Fibroblast of the aortic adventitia (primary cell): ENCODE measurements at places on chromosomes 12 and 14. TPM values are rescaled to one million over a fixed set of nuclear protein-coding genes. Genes with fewer than 3 reads are reported as not detected.
A peak's percentile ranks its signal among the peaks of the same experiment; 100 is the strongest.

GRCh38 chr12:31482816-31483215 is 108.1 kb downstream of the DENND5B start:
- peak; percentile 59 for DNase-seq

DNA sequence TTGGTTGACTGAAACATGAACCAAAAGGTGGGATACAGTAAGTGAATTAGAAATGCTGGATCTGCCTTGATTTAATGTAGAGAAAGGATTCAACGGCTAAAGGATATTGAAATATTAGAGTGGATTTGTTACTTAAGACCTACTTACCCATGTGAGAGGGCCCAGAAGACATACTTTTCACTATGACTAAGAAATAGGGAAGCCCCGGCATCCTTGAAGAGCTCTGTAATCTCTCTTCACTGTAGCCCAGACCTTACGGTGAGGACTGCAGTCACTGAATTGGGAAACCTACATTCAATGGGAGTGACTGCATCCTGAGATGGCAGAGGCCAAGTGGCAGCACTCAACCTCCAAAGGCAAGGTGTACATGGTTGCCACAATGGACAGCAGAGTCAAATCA is 52.5 kb downstream of the KANSL2 start:
- DNase-seq, result no peak

DNA sequence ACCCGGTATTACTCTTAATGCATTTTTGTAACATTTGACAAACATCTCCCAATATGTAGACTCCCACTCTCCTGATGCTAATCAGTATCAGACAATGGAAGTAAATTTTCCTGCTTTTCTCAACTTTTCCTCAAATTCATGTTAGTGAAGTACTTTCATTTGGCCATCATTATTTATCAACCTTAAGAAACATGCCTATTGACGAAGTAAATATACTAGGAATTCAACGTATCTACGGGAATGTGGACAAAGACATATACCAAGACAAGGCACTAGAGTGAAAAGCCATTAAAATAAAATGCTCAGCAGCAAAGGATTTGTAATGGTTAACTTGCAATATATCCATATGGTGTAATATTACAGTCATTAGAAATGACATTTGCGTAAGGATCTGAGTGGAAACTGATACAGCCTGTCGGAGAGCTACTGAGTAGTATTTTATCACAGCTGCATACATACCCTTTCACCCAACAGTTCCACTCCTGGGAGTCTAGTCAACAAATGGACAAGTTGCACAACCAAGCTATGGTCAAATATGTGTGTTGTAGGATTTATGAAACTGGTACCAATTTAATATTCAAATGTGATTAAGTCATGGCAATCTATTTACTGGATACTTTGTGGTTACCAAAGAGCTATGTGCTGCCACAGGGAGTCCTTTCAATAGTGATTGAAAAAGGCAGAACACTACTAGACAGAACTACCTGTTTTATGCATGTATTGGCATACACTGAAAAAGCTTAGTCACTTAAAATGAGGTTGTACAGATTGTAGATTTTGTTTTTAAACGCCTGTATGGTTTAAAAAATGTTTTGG is 26.5 kb downstream of the NUDT4 start:
- no peak for DNase-seq

DNA sequence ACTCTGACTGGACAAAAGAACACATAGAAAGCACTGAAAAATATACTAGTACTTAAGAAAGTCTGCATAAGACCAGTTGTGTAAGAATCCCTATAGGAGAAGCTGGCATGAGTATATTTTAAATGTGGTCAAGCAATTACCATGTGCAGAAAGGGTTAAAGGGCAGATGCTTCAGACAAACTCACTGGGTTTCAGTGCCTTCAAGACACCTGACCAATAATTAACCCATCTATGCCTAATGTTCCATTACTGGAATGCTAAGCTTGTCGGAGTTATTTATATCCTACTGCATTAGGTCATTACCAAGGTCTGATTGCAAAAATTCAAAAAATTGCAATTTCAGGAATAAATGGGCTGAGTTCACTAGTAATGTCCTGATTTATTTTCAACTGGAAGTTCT is 41.3 kb downstream of the HNRNPC start:
- no peak for DNase-seq

- DNase-seq, result no peak
Measured at GRCh38 chr12:107523775-107524535, 161.6 kb upstream of the PWP1 start.

DNA sequence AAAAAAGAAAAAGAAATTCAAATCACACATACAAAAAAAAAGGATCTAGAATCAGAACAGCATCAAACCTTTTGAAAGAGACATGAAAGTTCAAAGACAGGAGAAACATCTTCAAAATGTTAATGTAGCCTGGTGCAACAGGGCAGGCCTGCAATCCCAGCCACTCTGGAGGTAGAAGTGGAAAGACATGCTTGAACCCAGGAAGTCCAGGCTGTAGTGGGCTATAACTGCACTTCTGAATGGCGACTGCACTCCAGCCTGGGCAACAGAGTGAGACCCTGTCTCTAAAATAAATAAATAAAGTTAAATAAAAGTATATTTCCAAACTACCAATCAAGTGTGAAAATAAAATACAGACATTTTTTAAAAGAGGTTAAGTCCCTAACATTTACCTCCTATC is 18.7 kb upstream of the AP4S1 start:
- DNase-seq, result no peak

DNA sequence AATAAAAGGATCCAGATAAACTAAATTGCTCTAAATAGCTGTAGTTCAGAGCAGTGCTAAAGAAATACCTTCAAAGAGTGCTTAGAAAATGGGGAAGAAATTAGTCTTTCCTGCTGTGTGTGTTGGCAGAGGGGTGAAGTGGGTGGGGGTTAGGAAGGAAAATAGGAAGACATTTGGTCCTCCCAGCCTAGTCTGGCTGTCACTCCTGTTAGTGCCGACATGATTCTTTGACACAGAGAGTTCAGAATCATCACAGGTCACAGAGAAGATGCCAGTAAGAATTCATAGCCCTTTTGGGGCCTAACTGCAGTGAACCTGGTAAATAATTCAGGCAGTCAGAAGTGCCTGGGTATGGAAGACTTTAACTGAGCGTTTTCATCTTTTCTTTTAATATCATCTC is 74.8 kb downstream of the FLRT2 start:
- no peak for DNase-seq

DNA sequence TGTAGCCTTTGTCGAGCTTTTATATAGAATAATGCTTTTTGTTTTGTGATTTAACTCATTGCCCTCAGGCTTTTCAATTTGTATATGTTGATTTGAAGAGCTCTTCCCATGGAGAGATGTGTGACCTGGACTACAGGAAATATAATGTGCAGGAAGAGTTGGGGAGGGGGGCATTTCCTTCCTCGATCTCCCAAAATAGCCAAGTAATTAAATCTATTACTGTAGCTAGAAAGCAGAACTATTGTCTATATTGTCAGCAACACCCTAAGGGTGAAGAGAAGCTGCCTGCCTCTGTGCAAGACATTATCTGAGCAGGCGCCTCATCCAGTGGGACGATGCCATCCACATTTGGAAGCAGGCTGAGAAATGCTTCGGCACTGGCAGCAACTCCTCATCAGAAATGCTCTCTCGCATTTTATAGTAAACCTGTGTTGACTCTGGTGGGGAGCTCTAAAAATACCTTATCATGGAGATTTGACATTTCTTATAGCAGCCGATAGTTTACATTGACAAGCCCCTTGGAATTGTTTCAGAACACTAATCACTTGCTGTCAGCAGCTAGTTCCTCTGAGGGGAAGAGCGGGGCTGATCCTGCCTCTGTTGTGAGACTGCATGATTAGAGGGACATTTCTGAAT is 392.5 kb upstream of the RGS6 start:
- no peak for DNase-seq

GRCh38 chr12:26276709-26277108 is 81.3 kb downstream of the SSPN start:
- no peak for DNase-seq

GRCh38 chr12:121676190-121676589 is 6.7 kb upstream of the MORN3 start:
- no peak for DNase-seq

DNA sequence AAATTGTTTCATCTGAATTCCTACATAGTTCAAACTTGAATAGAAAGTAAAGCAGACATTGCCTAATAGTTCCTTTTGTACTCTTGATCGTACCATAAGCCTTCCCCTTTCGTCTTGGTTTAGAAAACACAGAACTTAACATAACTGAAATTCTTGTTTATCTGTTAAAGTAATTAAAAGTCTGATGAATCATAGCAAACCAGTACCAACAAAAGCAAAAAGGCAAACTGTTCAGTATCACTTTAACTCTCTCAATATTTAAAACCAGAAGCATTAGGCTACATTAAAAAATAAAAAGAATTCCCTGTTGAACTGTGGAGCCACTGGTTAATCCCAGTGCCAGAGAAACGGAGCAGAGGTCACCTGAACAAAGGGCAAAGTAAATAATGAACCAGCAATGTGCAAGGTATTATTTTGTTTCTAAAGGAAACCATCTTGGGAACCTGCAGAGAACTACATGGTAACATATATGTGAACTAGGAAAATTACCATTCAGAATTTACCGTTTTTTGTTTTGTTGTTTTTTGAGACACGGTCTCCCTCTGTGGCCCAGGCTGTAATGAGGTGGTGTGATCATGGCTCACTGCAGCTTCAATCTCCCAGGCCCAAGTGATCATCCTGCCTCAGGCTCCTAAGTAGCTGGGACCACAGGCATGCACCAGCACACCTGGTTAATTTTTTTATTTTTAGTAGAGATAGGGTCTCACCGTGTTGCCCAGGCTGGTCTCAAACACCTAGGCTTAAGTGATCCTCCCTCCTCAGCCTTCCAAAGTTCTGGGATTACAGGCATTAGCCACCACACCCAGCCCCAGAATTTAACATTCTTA is 17.1 kb upstream of the HIGD1C start:
- DNase-seq, result peak; percentile 67

GRCh38 chr14:98819132-98819866 is 452.7 kb downstream of the BCL11B start:
- no peak for DNase-seq

DNA sequence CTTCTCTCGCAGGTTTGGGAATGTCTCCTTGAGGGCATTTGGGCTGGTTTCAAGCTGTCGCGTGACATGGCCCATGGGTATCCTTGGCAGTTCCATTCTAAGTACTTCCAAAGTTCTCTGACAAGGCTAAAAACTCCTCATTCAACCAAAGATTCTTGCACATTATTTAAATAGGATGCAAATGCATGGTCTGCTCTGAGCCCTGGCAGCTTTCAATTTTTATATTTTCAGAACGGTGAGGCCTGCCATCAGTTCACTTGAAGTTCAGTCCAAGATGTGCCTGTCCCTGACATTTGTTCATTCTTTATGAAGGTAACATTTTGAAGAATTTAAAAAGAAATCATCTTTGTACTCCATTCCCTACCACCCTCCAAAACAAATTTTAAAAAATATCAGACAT is 160.0 kb downstream of the KCNA5 start:
- no peak for DNase-seq

- DNase-seq, result peak; percentile 16
Measured at GRCh38 chr14:32808644-32809043, 130.0 kb upstream of the NPAS3 start.

Gene PTPN6
- total RNA-seq, result not detected in 2 replicates

Gene ZCRB1
- 40.1 and 130 TPM in 2 replicates for total RNA-seq

Gene RTN1
- 0.27 and 1.7 TPM in 2 replicates for total RNA-seq

Gene CLEC2A
- not detected in 2 replicates for total RNA-seq

Gene AQP6
- 0.09 TPM in 1 of 2 replicates, not detected in the other for total RNA-seq

Gene KLHL33
- 0.18 and 0.65 TPM in 2 replicates for total RNA-seq

Gene IAPP
- total RNA-seq, result not detected in 2 replicates
